ENCODE measurements at places on chromosomes 2 and 18.

DNA sequence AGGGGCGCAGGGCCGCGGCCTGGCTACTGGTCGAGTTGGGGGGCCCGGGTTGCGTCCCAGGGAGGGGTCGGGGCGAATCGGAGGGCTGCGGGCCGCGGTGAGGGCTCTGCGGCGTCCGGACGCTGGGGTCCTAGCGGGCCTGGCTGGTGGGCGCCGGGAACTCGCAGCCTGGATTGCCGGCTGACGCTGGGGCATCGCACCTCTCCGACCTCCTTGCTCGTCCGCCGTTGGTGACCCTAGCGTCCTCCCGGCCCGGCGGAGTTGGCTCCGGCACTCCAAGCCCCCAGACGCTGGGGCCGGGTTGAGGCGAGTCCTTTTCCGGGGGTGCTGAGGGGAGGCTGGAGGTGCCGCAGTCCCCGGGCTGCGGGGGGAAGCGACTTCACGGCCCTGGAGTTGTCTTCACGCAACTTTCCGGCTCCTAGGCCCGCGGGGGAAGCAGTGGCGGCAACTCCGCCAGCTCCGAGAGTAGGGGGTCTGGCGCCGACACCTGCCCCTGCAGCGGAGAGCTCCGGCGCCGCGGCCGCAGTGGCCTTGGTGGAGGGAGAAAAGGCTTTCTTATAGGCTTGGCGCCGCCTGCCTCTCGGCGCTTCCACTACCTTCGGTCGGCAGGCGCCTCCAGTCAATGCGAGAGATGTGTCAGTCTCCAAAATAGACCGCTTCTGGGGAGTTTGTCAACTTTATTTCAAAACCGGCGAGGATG is 70.3 kb downstream of the HAUS1 start:
- peak; percentile 26 for DNase-seq

DNA sequence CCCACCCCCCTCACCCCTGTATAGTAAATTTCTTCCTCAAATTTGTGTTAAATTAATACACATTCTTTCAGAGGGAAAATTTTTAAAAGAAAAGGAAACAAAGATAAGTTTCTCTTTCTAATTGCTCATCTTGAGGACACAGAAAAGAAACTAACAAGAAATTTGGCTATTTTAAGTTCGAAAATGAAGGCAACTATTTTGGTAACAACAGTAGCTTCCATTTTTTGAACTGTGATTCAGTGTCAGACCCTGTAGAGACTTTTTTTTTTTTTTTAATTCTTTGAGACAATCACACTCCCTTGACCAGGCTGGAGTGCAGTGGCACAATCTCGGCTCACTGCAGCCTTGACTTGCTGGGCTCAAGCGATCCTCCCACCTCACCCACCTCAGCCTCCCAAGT is 194.9 kb downstream of the SS18 start:
- no peak for DNase-seq

DNA sequence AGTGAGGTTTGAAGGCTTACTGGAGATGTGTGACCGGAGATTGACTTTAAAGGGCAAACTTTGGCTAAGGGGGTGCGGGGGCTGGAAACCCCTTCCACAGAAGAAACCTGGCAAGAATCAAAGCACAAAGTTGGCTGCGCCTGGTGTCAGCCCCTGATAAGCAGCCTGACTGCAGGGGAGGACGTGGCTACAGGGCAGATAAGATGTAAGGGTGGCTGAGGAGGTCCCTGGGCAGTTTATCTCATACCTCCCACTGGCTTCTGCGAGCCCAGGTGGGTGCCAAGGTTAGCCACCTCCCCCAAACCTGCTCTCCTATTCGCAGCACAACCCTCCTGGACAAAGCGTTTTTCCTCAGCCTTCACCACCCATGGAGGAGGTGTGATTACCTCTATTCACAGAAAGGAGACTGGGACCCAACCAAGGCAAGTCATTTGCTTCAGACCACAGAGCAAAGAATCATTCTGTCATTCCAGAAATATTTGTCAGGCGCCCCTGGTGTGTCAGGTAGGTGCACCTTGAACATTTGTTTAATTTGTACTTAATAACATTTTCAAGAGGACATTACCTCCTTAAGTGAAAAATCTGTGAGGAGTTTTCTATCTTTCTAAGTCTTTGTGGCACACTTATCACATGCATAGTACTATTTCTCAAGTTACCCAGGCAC is 73.1 kb upstream of the IL1R1 start:
- no peak for DNase-seq

GRCh38 chr2:63121055-63121834 is 70.6 kb downstream of the OTX1 start:
- no peak for DNase-seq

- DNase-seq: no peak
Observed at GRCh38 chr2:222651718-222652418, 4.0 kb downstream of the FARSB start.

GRCh38 chr2:33298233-33298632 is 178.2 kb upstream of the RASGRP3 start:
- no peak for DNase-seq

DNA sequence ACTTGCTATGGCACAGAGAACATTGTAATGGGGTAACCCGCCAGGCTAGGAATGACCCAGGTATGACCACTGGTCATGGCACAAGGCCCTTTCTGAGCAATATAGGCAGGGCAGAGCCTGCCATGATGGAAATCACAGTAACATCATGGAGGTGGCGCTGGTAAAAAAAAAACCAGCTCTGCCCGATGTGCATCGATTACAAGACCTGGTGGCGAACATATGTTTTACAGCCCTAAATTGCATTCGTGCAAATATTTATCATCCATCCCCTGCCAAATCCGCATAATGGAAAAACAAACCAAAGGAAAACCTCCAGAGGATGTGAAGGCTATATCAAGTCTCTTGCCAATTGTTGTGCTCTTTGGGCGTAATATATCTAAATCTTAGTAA is 60.6 kb downstream of the SEMA4F start:
- no peak for DNase-seq

DNA sequence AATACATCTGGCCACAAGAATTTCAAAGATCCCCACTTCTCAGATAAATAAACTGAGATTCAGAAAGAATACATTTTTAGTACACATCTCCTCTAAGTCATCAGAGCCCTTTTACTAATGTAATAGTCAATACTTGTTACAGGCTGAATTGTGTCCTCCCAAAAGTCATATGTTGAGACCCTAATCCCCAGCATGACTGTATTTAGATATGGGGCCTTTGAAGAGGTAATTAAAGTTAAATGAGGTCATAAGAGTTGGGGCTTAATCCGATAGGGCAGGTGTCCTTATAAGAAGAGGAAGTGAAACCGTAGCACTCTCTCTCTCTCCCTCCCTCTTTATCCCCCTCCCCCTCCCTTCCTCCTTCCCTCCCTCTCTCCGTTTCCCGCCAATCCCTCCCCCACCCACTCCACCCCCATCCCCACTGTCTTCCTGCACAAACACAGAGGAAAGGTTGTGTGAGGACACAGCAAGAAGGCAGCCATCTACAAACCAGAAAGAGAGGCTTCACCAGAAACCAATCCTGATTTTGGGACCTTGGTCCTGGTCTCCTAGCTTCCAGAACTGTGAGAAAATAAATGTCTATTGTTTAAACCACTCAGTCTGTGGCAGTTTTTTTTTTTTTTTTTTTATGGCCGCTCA is 66.6 kb upstream of the ZNF397 start:
- DNase-seq: no peak

GRCh38 chr2:603869-604268 is 73.3 kb downstream of the TMEM18 start:
- no peak for DNase-seq

GRCh38 chr2:50952596-50952995 is 79.3 kb downstream of the NRXN1 start:
- no peak for DNase-seq

- no peak for DNase-seq
Observed at GRCh38 chr2:68059784-68060525, 2.8 kb downstream of the C1D start.

GRCh38 chr2:38147333-38148121 is 71.6 kb upstream of the CYP1B1 start:
- no peak for DNase-seq

DNA sequence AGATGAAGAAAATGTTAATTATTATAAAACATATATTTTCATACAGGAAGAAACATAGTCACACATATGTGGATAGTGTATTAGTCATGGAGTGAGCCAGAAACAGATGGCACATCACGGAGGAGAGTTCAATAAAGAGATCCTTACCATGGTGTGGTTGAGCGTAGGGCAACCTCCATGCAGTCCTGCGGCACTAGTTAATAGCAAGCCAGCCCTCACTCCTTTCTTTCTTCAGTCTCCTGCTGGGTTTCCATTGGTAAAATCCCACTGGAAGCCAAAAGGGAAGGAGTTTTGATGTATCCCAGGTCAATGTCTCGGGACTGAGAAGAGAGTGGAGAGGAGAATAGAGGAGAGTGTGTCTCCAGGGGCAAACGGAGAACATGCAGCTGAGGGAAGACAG is 328.1 kb downstream of the NR4A2 start:
- no peak for DNase-seq

DNA sequence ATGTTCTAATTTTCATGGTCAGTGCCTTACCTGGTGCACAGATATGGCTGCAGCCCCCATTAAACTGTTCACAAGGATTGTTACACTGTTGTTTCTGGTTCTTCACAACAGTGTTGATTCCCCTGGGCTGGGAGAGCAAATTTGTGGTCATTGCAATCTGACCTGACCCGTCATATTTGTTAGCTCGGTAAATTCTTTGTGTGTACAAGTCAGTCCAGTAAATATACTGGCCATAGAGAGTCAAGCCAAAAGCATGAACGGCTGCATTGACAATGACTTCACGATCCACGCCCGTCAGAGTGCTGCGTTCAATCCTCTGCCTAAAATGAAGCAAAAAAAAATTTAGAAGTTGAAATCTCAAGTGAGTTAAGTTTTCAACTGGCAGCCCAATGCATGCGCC is 134.6 kb downstream of the DHRS9 start:
- DNase-seq: no peak

- no peak for DNase-seq
Observed at GRCh38 chr18:74407888-74408287, 49.2 kb downstream of the DIPK1C start.

DNA sequence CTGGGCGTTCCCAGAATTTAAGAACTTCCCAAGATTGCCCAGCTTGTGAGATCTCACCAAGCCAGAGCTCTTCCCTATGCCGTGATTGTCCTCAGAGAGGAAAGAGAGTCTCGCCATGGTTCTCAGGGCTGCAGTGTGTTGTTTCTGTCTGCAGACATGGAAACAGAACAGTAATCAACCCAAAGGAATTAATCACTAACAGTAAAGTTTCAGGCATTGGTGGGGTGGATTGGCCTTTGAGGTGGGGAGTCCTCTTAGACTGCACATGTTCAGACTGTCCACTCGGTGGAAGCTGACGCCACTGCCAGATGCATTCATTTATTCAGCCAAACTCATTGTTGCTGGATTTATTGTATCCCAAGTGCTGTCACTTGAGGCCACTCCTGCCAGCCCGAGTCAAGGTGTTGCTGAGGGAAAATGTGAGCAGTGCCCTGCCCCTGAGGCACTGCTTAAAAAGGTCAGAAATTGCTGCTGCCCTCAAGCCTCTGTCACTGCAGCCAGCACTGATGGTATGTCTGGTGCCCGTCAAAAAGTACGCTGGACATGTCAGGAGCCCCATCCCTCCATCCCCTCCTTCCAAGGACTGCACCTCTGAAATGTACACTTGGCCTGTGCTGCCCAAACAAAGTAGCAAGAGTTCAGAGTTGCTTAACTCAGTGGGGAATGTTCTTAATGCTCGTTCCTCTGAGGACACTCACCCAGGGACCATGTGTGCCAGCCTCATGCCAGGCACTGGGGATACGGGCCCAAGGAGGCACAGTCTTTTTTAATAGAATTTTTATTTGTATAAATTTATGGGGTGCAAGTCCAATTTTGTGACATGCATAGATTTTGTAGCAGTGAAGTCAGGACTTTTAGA is 201.0 kb downstream of the GLI2 start:
- DNase-seq: no peak

GRCh38 chr2:74457549-74458131 is 598 bp upstream of the WBP1 start:
- peak; percentile 72 for DNase-seq

DNA sequence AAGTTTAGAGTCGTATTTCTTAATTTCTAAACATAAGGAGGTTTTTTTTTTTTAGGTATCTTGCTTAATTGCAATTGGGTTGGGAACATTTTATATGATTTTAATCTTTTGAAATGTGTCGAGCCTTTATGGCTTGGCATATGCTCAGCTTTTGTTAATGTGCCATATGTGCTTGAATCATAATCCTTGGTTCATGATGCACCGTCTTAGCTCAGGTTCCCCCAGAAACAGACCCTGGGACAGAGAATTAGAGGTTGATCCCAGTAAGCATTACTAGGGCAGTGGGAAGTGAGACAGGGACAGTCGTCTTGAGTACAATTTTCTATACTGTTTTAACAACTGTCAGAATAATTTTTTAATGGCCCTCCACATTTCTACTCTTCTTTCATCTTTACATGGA is 9.3 kb downstream of the CHCHD5 start:
- DNase-seq: no peak

- DNase-seq: no peak
Observed at GRCh38 chr2:133734716-133735495, 166.6 kb upstream of the NCKAP5 start.

DNA sequence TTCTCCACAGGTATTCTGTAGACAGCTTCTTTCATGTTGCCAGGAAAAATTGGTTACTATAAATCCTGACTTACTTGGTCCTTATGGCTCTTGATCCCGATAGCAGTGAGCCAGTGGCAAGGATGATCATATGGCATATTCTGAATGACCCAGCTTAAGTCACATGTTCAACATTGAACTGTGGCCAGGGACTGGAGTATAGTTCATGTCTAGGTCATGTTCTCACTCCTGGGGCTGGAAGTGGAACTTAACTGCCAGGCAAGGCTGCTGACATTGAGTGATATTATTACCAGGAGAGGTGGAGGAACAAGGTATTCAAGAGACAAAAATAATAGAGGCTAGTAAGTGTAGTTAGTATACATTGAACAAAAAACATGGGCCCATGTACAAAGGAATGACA is 26.2 kb downstream of the R3HDM1 start:
- no peak for DNase-seq

DNA sequence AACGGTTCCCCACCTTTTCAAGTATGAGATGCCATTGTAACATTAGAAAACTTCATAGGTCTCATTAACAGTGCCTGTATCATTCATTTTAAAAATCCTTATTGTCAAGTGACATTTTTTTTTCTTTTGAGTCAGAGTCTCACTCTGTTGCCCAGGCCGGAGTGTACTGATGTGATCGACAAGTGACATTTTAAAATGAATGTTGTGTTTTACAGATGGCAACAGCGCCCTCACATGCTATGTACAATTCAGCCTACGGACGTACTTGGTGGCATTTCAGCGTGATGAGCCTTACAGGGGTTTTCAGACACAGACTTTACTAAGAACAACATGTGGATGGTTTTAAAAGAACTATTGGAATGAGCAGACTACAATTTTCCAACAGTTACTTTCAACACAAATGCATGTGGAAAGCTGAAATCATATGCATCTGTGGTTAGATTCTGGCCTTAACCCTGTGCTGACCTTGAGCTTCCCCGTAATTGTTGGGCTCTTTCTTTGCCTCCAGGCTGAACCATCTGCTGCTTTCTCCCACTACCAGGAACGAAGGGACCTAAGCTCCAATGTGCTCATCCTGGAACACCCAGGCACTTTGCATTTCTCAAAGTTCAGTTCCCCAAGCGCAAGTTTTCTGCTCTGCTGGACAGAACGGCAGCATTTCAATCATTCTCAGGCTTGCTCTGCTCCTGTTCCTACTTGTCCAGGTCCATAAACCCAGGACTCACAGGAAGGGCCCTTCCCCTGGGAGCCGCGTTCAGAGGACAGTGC is 119.9 kb upstream of the NDUFV2 start:
- DNase-seq: no peak

GRCh38 chr18:11246495-11247300 is 97.3 kb upstream of the PIEZO2 start:
- no peak for DNase-seq
